ENCODE measurements at places on chromosomes 12 and 14.
A peak's percentile ranks its signal among the peaks of the same experiment; 100 is the strongest.

DNA sequence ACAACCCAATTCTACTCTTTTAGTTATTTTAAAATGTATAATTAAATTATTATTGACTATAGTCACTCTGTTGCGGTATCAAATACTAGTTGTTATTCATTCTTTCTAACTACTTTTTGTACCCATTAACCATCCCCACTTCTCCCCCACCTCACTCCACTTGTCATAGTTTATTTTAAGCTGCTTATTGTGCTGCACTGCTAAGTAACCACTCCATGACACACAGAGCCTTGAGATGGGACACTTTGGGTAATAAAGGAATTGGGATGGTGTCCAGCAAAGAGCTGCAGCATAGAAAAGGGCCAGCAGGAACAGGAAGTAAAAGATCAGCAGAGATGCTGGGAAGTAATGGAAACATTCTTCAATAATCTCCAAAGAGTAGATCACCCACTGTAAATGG lies 123.0 kb downstream of the RPS29 start:
- no peak for DNase-seq

GRCh38 chr12:1510056-1510812 lies 84.1 kb downstream of the FBXL14 start:
- DNase-seq = no peak

DNA sequence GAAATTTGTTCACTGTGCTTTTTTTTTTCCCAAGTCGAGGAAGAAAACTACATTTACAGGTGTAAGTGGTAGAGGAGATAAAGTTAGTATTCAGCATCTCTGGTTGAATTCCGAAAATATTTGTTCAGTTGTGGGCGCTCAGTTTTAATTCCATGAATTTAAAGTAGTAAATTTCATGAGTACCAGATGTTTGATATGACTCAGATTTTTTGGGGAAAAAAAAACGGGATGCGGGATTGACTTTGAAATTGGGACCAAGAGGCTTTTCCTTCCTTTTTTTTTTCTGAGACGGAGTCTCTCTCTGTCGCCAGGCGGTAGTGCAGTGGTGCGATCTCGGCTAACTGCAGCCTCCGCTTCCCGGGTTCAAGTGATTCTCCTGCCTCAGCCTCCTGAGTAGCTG lies 1.6 kb downstream of the TULP3 start:
- DNase-seq = no peak

DNA sequence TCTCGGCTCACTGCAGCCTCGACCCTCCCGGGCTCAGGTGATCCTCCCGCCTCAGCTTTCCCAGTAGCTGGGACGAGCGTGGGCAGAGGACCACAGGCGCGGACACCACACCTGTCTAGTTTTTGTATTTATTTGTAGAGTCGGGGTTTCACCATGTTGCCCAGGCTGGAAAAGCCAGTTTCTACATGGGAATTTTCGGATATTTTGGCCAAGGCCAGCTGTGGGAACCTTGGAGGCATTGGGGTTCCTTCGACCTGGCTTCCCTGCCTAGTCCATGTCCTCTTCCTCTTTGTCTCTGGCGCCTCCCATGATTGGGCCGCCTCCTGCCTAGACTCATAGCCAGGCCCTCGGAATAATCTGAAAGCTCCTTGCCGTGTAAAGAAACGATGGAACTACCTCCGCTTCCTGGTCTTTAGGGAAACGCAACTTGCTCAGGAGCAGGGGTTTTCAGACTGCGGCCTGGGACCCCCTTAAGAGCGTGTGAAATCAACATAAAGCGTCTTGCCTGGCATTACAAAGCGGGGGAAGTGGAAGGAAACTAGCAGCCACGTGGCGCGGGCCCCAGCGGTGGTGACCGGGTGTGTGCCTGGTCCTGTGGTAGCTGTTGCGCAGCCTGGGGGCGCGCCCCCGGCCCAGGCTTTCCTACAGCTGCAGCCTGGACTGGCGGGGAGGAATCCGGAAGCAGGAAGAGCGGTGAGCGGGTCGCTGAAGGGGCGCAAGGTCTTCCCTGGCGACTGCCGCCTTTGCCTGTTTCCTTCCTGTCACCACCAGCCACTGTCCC lies 1.4 kb upstream of the HSP90AA1 start:
- DNase-seq = peak; percentile 56

- DNase-seq = peak; percentile 87
Observed at GRCh38 chr12:15320881-15321280, 1.4 kb upstream of the PTPRO start.

- peak; percentile 64 for DNase-seq
Observed at GRCh38 chr14:87896393-87897380, 96.3 kb downstream of the GALC start.

- no peak for DNase-seq
Observed at GRCh38 chr12:53127169-53127568, 23.9 kb downstream of the SOAT2 start.

- peak; percentile 73 for DNase-seq
Observed at GRCh38 chr14:99884834-99885648, 91.8 kb downstream of the EML1 start.

DNA sequence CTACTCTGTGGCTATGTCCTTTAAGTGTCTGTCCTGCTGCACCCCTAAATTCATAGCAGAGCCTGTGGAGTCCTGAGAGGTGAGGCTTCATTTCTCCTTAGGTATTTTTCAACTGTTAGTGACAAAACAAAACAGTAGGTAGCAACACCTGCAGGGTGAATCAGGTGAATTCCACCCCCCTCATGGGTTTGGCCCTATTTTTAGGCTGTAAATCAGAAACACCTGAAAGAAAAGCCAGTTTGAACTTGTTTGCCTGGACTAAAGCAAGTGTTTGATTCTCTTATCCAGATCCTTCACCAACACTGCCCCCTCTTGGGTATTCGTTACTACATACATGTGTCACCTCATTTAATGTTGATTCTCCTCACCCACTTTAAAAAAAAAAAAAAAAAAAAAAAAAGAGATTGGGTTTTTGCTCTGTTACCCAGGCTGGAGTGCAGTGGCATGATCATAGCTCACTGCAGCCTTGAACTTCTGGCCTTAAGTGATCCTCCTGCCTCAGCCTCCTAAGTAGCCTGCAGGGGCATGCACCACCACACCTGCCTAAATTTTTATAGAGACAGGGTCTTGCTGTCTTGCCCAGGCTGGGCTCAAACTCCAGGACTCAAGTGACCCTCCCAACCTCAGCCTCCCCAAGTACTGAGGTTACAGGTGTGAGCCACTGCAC lies 10.3 kb downstream of the TBPL2 start:
- peak; percentile 90 for DNase-seq

DNA sequence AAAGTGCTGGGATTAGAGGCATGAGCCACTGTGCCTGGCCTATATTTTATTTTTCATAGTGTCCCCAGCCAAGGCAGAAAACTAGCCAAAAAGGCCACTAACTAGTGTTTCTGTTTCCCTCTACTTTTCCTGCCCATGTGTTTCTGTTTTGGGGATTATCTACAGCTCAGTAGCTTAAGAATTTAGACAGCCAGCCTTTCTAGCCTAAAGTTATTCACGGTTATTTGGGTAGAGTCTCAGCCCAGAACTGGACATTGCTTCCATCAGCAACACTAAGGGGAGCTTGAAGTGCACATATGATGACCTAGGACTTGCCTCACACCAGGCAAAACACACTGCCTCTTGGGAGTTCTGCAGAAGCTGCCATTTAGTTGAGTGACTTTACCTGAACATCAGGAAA lies 17.9 kb downstream of the PROX2 start:
- no peak for DNase-seq

GRCh38 chr14:61476754-61477410 lies 155.5 kb downstream of the PRKCH start:
- no peak for DNase-seq

- DNase-seq = peak; percentile 79
Observed at GRCh38 chr12:6346235-6346832, 4.5 kb upstream of the TNFRSF1A start.

- DNase-seq = no peak
Observed at GRCh38 chr14:35333264-35333730, 41.1 kb downstream of the PSMA6 start.

DNA sequence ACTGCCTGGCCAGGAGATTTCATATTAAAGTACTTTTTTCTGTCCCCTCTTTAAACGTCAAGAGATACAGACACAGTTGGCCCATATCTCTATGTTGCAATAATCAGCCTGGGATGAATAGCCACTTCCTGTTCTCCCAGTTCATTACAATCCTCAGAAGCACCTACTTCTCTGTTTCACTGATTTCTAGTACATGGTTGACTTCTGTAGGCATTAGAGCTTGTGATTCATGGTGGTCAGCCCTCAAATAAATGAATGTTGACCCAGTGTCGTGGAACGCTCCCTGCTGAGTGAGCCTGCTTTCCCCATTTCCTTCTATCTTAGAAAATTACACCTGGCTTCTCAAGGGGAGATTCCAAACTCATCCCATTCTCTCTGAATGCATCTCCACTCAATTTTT lies 416.7 kb downstream of the PDZRN4 start:
- DNase-seq = peak; percentile 21

GRCh38 chr12:5268424-5269210 lies 163.3 kb upstream of the NTF3 start:
- no peak for DNase-seq

DNA sequence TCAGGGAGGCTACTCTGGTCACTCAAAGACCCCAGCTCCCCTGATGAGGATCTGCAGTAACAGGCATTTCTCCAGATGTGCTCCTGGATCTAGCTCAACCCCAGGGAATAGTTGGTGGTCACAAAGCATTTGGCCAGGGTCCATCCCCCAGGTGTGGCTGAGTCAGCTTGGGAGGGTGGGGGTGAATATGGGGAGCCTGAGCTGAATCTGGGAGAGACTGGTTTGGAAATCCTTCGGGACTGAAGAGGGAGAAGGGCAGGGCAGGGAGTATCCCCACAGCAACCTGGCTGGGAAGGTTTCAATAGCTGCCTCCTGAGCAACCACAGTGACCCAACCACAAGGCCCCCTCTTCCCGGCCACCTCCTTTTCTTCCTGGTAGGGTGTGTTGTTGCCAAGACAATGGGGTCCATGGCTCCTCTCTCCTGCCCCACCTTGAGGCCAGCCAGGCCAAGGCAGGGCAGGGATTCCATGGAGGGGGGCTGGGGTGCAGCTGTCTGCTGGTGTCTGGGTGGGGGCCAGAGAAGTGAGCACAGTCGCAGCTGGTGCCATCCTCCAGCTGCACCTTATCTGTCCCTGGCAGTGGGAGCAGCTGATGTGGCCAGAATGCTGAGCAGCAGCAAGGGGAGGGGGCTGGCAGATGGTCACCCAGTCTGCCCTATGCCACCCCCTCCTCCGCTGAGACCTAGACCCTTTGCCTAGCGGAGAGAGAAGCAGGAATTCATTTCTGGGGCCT lies 5.5 kb downstream of the ASIC1 start:
- DNase-seq = no peak

DNA sequence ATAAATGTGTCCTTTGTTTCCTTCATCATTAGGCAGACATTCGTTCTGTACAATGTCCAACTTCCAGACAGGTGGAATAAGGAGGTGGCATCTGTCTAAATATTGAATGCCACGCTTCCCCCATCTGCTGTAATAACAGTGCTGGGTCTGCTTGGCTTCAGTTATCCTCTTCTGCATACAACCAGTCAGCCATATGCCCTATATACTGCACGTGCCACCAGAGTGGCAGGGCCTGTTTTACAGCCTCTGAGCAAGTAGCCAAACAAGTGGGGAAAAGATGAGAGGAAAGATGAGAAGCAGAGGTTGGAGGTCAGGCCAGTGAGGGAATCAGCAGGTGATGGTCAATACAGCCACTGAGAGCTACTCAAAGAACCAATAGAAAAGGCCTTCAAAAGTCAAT lies 55.4 kb downstream of the OTX2 start:
- DNase-seq = peak; percentile 96

- peak; percentile 71 for DNase-seq
Observed at GRCh38 chr12:116818341-116818856, 62.8 kb downstream of the HRK start.

DNA sequence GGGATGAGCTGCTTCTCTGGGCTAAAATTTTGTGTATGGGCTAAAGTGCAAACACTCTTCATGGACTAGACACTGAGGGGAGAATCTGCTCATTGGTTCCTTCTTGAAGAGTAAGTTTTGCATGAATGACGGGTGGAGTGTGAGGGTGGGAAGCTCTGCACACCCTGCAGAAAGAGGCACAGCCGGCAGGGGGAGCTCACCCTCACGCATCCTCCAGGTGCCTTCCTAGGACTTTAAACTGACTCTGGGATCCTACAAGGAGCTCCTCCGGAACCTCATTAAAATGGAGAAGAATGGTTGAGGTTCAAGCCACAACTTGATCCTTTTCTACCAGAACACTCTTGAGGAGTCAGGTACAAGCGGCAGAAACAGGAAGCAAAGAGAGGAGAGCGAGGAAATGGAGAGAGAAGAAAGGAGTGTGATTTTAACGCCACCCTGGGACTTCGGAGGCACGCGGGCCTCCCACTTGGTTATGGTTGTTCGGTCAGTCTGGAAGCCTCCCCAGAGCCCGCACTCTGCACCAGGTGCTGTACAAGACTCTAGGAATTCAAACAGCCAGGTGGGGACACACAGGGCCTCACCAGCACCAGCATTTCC lies 87.5 kb downstream of the SETD3 start:
- DNase-seq = peak; percentile 57

GRCh38 chr14:93305725-93306418 lies 27.0 kb downstream of the BTBD7 start:
- DNase-seq = no peak

- no peak for DNase-seq
Observed at GRCh38 chr14:61099216-61099835, 118.3 kb downstream of the SLC38A6 start.

DNA sequence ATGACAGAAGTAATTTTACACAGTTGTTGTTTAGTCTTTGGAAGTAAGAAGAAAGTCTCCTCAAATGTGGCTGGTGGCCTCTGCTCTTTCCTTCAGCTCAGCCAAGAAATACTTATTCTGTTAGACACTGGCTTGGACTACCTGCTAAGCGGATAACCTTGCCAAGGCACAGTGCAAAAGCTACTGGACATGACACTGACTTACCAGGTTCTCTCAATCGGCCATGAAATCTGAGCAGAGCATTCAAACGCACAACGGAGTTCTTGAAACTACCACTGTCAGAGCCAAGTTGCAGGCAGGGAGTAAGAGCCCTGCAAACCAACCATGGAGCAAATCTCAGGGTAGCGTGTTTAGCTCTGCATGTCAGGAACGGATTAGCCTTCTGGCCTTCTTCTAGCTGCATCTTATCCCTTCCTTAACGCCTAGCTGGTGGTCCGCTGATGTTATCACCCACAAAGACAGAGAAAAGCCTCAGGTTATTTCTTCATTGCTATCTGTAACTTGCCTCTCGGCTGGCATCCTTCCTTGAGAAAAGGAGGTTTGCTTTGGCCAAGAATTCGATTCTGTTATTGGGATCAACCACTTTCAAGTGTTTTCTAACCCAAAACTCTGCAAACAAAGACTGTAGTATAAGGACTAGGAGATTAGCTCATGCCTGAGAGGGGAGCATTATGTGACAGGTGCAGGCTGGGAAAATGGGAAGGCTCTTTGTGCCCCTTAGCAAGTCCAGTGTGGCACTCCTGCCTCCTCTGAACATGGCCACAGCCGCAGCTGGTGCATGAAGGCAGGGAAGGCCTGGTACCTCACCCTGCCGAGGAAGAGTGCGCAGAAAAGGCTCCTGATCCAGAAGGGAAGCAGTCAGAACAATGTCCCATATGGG lies 223.4 kb downstream of the GLT1D1 start:
- DNase-seq = no peak

Measured in DMS53 (cell line).